ENCODE measurements at places on chromosomes 6 and 20.

DNA sequence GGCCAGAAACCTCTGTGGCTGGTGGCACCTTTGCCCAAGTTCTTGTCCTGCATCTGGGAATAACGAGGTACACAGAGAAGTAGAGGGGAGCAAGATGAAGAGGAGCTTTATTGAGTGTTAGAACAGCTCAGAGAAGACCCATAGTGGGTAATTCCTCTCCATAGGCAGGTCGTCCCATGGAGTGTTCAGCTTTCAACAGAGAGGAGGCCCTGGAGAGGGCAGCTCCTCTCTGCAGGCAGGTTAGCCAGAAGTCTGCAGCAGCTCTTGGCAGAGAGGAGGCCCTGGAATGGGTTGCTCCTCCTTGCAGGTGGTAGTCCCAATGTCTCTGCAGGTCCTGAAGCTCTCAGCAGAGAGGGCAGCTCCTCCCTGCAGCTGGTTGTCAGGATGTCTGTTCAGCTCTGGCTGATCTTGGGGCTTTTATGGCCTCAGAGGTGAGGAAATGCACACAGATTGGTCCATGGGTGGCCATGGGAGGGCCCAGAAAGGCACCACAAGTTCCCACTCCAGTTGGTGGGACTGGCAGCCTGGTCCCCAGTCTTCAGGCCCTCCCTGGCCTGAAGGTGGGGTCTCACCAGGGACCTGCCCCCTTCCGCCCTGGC, 89.0 kb downstream of the IPCEF1 start:
- H3K27me3 ChIP-seq = no peaks in the 10 kb centered on the region
- no peak for DNase-seq
- no peak overlapping the region for H3K4me3 ChIP-seq
- H3K36me3 ChIP-seq = no peaks in the 10 kb centered on the region
- no peak overlapping the region for H3K27ac ChIP-seq

- no peak for DNase-seq
- H3K4me3 ChIP-seq = no peak overlapping the region
- H3K27ac ChIP-seq = no peak overlapping the region
- H3K27me3 ChIP-seq = no peaks in the 10 kb centered on the region
- no peaks in the 10 kb centered on the region for H3K4me1 ChIP-seq
These were observed 25.6 kb upstream of the HLA-A start for GRCh38 chr6:29916741-29917140.

DNA sequence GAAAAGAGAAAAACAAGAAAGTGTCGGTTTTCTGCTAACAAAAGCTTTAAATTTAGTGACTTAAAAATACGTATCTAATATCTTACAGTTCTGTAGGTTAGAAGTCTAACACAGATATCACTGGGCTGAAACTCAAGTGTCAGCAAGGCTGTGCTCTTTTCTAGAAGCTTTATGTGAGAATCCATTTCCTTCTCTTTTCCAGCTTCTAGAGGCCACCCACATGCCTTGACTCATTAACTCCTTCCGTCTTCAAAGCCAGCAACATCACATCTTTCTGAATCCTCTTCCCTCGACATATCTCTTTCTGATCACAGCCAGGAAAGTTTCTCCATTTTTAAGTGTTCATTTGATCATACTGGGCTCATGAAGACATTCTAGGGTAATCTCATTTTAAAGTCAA, 262.0 kb downstream of the MAFB start:
- no peaks in the 10 kb centered on the region for H3K4me1 ChIP-seq
- no peak overlapping the region for H3K27ac ChIP-seq
- H3K36me3 ChIP-seq = no peaks in the 10 kb centered on the region
- H3K27me3 ChIP-seq = no peaks in the 10 kb centered on the region

DNA sequence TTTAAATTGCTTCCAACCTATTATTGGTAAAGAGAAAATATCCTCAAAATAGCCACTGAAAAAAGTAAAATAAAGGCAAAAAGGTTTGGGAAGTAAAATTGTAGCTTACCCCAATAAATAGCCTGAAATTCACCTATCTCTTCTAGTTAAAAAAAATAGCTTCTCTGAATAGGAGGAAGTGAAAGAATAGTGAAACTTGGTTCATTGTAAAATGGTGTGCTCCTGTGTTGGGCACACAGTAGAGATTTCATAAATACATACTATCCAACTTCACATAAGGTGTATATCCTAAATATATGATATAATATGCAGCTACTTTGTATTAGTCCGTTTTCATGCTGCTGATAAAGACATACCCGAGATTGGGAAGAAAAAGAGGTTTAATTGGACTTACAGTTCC, 45.3 kb downstream of the CDK19 start:
- no peaks in the 10 kb centered on the region for H3K36me3 ChIP-seq
- H3K27me3 ChIP-seq = no peaks in the 10 kb centered on the region
- H3K4me1 ChIP-seq = no peaks in the 10 kb centered on the region
- H3K27ac ChIP-seq = no peak overlapping the region
- H3K4me3 ChIP-seq = no peak overlapping the region
- DNase-seq = no peak

DNA sequence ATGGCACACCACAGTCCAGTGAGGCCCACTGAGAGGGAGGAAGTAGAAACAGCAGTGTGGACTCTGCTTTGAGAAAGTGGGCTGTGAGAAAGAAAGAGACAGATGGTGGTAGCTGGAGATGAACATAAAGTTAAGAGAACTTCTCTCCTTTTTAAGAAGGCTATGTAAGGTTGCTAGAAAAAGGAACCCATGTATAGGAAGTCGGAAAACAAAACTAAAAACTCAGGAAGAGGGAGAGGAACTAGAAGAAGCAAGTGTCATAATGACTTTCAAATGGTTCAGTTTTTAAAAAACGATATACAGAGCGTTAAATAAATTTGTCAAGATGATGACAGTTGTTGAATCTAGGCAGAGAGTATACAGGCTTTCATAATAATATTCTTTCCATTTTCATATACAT, 25.4 kb upstream of the GMNN start:
- no peak for DNase-seq
- no peaks in the 10 kb centered on the region for H3K27me3 ChIP-seq
- peaks cover 2% of the 10 kb centered on the region for H3K4me1 ChIP-seq
- H3K27ac ChIP-seq = no peak overlapping the region

DNA sequence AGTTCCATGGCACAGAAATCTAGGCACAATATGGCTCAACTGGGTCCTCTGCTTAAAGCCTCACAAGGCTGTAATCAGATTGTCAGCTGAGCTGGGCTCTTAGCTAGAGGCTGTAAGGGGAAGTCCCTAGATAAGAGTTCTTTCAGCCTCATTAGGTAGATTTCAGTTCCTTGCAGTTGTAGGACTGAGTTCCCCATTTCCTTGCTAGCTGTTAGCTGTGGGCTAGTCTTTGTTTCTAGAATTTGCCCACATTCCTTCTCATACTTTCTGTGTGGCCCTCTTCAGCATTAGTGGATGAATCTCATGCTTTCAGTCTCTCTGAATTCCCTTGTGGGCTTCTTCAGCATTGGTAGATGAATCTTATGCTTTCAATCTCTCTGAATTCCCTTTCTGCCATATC, 71.0 kb upstream of the MRAP2 start:
- DNase-seq = no peak
- no peak overlapping the region for H3K4me3 ChIP-seq
- no peaks in the 10 kb centered on the region for H3K36me3 ChIP-seq

- H3K4me1 ChIP-seq = no peaks in the 10 kb centered on the region
- no peak overlapping the region for H3K4me3 ChIP-seq
- no peak for DNase-seq
- no peaks in the 10 kb centered on the region for H3K36me3 ChIP-seq
These were observed 36.2 kb upstream of the E2F3 start for GRCh38 chr6:20365456-20365855.

- H3K4me3 ChIP-seq = no peak overlapping the region
- no peak for DNase-seq
- no peaks in the 10 kb centered on the region for H3K27me3 ChIP-seq
- H3K4me1 ChIP-seq = peaks cover 11% of the 10 kb centered on the region
These were observed 23.6 kb downstream of the PDSS2 start for GRCh38 chr6:107435798-107436197.

GRCh38 chr6:108676555-108676954, 115.8 kb downstream of the FOXO3 start:
- no peak for DNase-seq
- H3K4me1 ChIP-seq = peaks cover 41% of the 10 kb centered on the region
- no peak overlapping the region for H3K4me3 ChIP-seq
- no peak overlapping the region for H3K27ac ChIP-seq
- no peaks in the 10 kb centered on the region for H3K36me3 ChIP-seq

GRCh38 chr20:50427719-50428083, 82.5 kb upstream of the PTPN1 start:
- no peak overlapping the region for H3K4me3 ChIP-seq
- H3K27me3 ChIP-seq = no peaks in the 10 kb centered on the region
- H3K27ac ChIP-seq = no peak overlapping the region
- peaks cover 24% of the 10 kb centered on the region for H3K4me1 ChIP-seq
- H3K36me3 ChIP-seq = no peaks in the 10 kb centered on the region
- DNase-seq = no peak

GRCh38 chr20:44702776-44703175, 12.4 kb upstream of the CCN5 start:
- no peaks in the 10 kb centered on the region for H3K27me3 ChIP-seq
- DNase-seq = no peak
- H3K27ac ChIP-seq = no peak overlapping the region
- no peaks in the 10 kb centered on the region for H3K36me3 ChIP-seq
- no peak overlapping the region for H3K4me3 ChIP-seq

- H3K4me1 ChIP-seq = peaks cover 50% of the 10 kb centered on the region
- H3K27ac ChIP-seq = peak overlapping the region; percentile 89
- H3K4me3 ChIP-seq = no peak overlapping the region
- H3K36me3 ChIP-seq = no peaks in the 10 kb centered on the region
- DNase-seq = peak; percentile 100
These were observed 212.3 kb upstream of the ZNF217 start for GRCh38 chr20:53805895-53806384.

DNA sequence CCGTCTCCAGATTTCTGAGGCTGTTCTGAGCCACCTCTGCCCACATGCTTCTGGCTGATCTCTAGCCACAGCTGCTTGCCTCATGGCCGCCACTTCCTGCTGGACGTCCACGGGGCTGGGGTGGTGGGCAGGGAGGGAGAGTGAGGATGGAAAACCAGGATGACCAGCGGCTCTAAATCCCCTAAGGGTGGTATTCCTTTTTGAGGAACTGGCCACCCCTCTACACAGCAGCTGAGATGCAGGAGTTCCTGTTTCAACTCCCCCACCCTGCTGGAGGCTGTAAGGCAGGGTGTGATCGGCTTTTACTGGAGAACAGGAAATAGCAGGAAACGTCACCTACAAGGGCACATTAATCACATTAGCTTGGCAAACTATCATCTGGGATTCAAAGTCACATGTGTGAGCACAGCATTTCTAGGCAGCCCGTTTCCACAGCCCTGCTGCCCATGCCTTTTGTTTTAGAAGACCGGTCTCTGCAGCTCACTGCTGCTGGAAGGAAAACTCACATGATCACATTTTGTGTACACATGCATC, 181.6 kb upstream of the ECI2 start:
- peaks cover 59% of the 10 kb centered on the region for H3K4me1 ChIP-seq
- DNase-seq = peak; percentile 83
- H3K36me3 ChIP-seq = no peaks in the 10 kb centered on the region
- peak overlapping the region; percentile 67 for H3K27ac ChIP-seq

- no peak overlapping the region for H3K4me3 ChIP-seq
- peaks cover 31% of the 10 kb centered on the region for H3K4me1 ChIP-seq
- no peaks in the 10 kb centered on the region for H3K27me3 ChIP-seq
- DNase-seq = peak; percentile 74
These were observed 16.6 kb downstream of the SLC22A1 start for GRCh38 chr6:160137989-160138835.

GRCh38 chr20:7855545-7855944, 84.7 kb downstream of the HAO1 start:
- peaks cover 79% of the 10 kb centered on the region for H3K4me1 ChIP-seq
- no peaks in the 10 kb centered on the region for H3K36me3 ChIP-seq
- H3K27ac ChIP-seq = peak overlapping the region; percentile 96
- no peak overlapping the region for H3K4me3 ChIP-seq

- peaks cover 14% of the 10 kb centered on the region for H3K4me1 ChIP-seq
- H3K27me3 ChIP-seq = peaks cover 24% of the 10 kb centered on the region
These were observed 80.5 kb downstream of the YTHDF1 start for GRCh38 chr20:63135411-63135810.

DNA sequence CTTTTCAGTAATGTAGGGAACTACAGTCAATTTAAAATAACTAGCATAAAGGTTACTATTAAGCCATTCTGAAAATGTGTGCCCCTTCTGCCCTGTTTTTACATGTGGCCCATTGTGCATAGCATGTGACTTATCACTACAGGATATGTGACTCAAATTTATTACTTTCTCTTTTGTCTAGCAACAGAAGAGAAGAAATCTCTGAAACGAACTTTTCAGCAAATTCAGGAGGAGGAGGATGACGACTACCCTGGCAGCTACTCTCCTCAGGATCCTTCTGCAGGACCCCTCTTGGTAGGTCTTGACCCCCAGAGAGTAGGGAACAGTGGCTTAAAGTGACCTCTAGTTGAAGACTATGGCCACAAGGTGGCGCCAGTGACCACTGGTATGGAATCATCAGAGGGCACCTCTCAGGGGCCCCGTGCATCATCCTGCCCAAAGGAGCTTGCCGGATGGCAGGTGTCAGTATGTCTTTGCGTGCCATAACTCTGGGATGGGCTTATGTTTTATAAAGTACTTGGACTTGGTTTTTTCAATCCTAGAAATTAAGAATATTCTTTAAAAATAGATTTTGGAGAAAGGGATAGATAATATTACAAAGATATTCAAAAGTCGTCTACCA, 23.9 kb downstream of the RPRD1B start:
- H3K27me3 ChIP-seq = no peaks in the 10 kb centered on the region
- peaks cover 29% of the 10 kb centered on the region for H3K4me1 ChIP-seq
- H3K36me3 ChIP-seq = peaks cover 44% of the 10 kb centered on the region
- peak; percentile 90 for DNase-seq
- peak overlapping the region; percentile 6 for H3K27ac ChIP-seq

GRCh38 chr20:58571693-58572427, 56.7 kb upstream of the APCDD1L start:
- peak; percentile 39 for DNase-seq
- no peaks in the 10 kb centered on the region for H3K4me1 ChIP-seq
- H3K27me3 ChIP-seq = no peaks in the 10 kb centered on the region
- H3K36me3 ChIP-seq = no peaks in the 10 kb centered on the region
- H3K27ac ChIP-seq = no peak overlapping the region
- no peak overlapping the region for H3K4me3 ChIP-seq

GRCh38 chr20:52104546-52105441, 86.8 kb downstream of the ZFP64 start:
- no peak for DNase-seq
- H3K4me3 ChIP-seq = peak overlapping the region; percentile 55
- no peak overlapping the region for H3K27ac ChIP-seq
- H3K4me1 ChIP-seq = no peaks in the 10 kb centered on the region
